Breast epithelium (tissue), 4 donors: ENCODE measurements at places on chromosomes 3 and 15. TPM values are rescaled to one million over a fixed set of nuclear protein-coding genes. Genes with fewer than 3 reads are reported as not detected.

HGD gene
- 5.1 TPM for total RNA-seq

DNA sequence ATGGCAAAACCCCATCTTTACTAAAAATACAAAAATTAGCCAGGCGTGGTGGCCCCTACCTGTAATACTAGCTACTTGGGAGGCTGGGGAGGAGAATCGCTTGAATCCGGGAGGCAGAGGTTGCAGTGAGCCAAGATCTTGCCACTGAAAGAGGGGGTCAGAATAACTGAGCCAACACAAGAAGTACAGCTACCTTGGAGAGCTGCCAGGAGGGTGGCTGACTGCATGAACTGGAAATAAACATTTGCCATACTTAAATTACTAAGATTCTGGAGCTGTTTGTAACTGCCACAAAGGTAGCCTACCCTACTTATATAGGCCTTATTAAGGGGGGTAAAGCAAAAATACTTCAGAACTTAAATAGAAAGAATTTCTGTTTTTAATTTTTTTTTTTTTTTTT is 15.4 kb upstream of the PIK3CB start:
- no peak for DNase-seq
- no peaks in the 10 kb centered on the region for H3K4me1 ChIP-seq
- H3K27me3 ChIP-seq: no peaks in the 10 kb centered on the region
- H3K27ac ChIP-seq: no peak overlapping the region
- H3K4me3 ChIP-seq: no peak overlapping the region

DNA sequence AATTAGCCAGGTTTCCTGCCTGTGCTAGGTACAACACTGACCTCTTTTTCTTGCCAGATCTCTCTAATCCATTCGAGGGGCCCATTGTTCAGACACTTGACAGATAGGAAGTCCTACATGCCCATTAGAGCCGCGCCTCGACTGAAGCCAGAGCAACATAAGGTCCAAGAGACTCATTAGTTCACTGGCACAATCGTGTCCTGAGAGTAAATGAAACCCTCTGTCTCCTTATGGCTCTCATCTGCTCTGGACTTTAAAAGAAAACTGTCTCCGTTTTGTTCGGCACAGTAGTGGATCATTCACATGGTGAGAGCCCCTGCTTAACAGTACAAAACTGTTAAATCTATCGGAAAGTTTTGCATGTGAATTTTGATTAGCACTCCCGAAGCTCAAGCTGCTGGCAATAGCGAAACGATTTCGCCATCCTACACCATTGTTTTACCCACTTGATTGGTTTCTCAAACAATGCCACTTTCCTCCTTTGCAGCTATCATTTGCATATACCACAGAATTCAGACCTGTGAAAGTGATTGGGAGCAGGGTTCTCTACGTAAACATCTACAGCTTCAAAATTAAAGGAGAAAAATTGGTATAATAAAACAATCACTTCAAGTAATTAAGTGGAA is 19.0 kb upstream of the C15orf61 start:
- no peaks in the 10 kb centered on the region for H3K36me3 ChIP-seq
- no peak for DNase-seq
- no peak overlapping the region for H3K27ac ChIP-seq

DNA sequence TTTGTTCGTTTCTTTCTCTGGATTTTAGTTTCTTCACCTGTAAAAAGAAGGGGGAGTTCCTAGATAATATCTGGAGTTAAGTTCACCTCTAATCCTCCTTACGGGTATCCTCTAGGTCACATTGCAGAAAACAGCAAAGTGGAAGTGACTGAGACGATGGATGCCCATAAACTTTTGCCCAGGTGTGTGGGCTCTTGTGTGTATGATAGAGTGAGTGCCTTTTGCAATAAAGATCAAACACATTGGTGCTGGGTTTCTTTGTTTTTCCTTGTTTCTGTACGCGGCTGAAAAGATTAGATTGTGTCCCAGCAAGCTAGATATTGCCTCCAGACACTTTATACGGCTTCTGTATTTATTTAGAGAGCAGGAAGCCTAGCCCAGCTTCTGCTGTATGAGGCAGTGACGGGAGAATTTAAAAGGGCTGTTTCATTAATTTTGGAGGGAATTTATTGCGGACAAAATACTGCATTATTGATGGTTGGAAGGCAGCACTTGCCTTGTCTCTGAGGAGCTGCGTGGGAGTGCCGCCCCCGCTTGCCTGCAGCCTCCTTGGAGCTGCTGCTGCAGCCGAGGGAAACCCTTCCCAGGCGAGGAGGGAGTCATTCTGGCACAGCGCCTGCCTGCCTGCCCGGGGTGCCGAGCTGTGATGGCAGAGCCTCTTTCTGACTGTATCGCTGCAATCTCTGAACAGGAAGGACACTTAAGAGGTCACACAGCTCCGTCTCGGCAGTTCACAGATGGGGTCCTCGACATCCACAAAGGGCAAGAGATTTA is 38.5 kb downstream of the PYDC2 start:
- H3K4me1 ChIP-seq: no peaks in the 10 kb centered on the region
- no peaks in the 10 kb centered on the region for H3K27me3 ChIP-seq
- no peak for DNase-seq
- H3K36me3 ChIP-seq: no peaks in the 10 kb centered on the region

GRCh38 chr15:41160639-41161315 is 44.7 kb upstream of the INO80 start:
- no peak overlapping the region for H3K27ac ChIP-seq
- H3K27me3 ChIP-seq: no peaks in the 10 kb centered on the region
- H3K4me1 ChIP-seq: no peaks in the 10 kb centered on the region
- H3K4me3 ChIP-seq: no peak overlapping the region

GRCh38 chr3:10447527-10448260 is 57.7 kb downstream of the ATP2B2 start:
- no peaks in the 10 kb centered on the region for H3K27me3 ChIP-seq
- no peaks in the 10 kb centered on the region for H3K36me3 ChIP-seq
- no peak overlapping the region for H3K27ac ChIP-seq
- H3K4me3 ChIP-seq: no peak overlapping the region
- no peak for DNase-seq
